ENCODE measurements at places on chromosomes 1 and 21. TPM values are rescaled to one million over a fixed set of nuclear protein-coding genes. Genes with fewer than 3 reads are reported as not detected.

Gene TMPRSS15
- not detected for total RNA-seq

Gene FLVCR1
- total RNA-seq = 2.3 TPM

DNA sequence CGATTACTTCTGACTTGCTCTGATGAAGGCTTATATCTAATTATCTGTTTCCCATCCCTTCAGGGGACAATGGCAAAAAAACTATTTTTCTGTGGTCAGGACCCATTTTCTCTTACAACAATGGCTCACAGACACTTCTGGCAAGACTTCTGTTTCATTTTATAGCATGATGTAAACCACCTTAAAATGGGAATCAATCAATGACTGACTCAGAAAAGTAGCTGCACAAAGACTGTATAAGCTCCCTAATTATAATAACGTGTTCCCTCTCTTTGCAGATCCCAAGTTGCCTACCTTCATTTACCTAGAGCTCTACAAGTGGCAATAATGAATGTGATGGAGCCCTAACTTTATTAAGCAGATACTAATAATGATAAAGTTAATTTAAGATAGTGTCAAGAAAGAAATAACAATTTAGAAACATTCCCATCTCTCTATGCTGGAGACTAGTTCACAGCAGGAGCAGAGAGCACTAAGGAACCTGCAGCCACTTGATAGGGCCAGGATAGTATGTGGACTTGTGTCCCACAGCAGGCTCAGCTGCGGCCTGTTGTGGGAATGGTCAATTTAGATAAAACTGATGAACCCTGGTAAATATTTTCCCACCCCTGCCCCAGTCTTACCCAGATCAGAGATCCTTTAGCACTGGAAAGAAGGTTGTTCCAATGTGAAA, 538 bp downstream of the GBP2 start:
- peak; percentile 23 for DNase-seq
- peaks cover 28% of the 10 kb centered on the region for H3K4me1 ChIP-seq
- peak overlapping the region; percentile 70 for H3K4me3 ChIP-seq
- H3K36me3 ChIP-seq = no peaks in the 10 kb centered on the region

- H3K36me3 ChIP-seq = no peaks in the 10 kb centered on the region
- H3K27me3 ChIP-seq = no peaks in the 10 kb centered on the region
- H3K4me3 ChIP-seq = no peak overlapping the region
- peak; percentile 92 for DNase-seq
- H3K27ac ChIP-seq = peak overlapping the region; percentile 46
These were observed 26.1 kb downstream of the ETS2 start for GRCh38 chr21:38831526-38832467.

DNA sequence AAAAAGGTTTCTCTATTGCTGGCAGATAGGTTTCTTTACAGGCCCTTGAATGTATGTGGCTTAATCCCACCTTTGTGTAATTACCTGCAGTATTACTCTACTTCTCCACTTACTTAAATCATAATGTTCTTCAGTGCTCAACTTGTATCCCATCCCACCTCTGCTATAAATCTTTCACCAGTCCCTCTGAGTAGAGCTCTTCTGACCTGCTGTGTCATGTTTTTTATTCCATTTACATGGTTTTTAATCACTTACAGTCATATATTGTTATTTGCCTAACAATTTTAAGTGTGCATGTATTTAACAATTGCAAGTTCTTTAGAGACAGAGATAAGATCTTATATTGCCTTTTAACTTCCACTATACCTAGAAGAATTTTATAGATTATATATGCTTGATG, 2.4 kb downstream of the TSEN15 start:
- H3K4me3 ChIP-seq = no peak overlapping the region
- peaks cover 65% of the 10 kb centered on the region for H3K4me1 ChIP-seq
- H3K27me3 ChIP-seq = no peaks in the 10 kb centered on the region
- no peak for DNase-seq
- H3K36me3 ChIP-seq = peaks cover 7% of the 10 kb centered on the region

- no peak overlapping the region for H3K4me3 ChIP-seq
- no peak for DNase-seq
- no peak overlapping the region for H3K27ac ChIP-seq
These were observed 3.5 kb downstream of the HHAT start for GRCh38 chr1:210332233-210332632.

Gene KRTAP21-2
- not detected for total RNA-seq

All from GM23248 (cell line).